ENCODE measurements at places on chromosomes 7 and 10. TPM values are rescaled to one million over a fixed set of nuclear protein-coding genes. Genes with fewer than 3 reads are reported as not detected.

DNA sequence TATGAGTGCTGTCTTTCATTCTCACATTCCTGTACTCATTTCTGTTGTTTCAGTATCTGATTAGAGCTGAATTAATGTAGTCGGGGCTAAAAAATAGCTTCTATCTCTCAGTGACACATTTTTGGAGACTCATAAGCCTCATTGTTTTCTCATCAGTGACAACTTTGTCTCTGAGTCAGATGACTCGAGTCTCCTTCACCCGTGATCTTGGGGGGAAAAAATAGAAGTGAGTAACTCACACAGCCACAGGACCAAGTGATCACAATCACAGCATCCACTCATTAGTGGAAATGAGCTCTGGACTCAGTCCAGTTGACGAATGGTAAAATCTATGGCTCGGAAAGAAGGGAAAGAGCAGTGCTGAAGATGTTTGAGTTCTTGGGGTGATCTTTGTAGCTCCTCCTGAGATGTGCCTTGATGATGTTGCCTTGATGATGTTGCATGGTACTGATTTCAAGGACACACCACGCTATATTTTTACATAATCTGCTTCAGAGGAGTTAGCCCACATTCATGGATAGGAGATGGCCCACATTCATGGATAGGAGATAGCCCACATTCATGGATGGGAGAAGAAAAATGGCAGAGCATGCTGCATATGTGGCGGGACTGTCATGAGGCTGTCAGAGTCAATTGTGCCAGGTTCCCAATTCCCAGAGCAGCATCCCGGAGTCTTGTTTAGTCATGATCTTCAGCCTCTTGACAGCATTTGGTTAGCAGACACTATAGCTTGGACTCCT is 214.7 kb downstream of the CELF2 start:
- no peak for DNase-seq
- H3K4me3 ChIP-seq = no peak overlapping the region
- no peak overlapping the region for H3K27ac ChIP-seq
- no peaks in the 10 kb centered on the region for H3K27me3 ChIP-seq

GRCh38 chr10:82742478-82742877 is 867.5 kb downstream of the NRG3 start:
- H3K4me1 ChIP-seq = peaks cover 3% of the 10 kb centered on the region
- no peak for DNase-seq
- no peaks in the 10 kb centered on the region for H3K27me3 ChIP-seq
- H3K36me3 ChIP-seq = no peaks in the 10 kb centered on the region
- H3K27ac ChIP-seq = no peak overlapping the region
- no peak overlapping the region for H3K4me3 ChIP-seq

DNA sequence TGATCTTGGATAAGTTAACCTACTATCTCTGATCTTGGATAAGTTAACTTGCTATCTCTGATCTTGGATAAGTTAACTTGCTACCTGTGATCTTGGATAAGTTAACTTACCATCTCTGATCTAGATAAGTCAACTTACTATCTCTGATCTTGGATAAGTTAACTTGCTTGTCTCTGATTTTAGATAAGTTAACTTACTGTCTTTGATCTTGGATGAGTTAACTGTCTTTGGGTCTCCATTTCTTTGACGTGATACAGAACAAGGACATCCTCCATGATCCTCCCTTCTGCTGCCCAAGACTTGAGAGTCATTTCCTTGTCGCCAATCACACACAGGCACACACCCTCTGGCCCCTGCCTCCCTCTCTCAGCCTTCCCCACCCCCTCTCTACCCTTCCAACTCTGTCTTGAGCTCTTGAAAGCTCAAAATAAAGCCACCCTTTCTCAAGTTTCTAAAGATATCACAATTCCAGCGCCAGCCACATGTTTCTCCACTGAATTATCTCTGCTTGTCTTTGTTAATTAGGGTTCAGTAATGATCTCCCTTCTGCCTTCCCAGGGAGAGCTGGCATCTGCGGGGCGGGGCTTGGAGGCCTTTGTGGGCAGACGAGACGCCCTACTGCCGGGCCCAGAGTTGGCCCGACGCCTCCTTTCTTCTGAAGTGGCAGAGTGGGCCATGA is 85.1 kb upstream of the GTF2I start:
- no peak overlapping the region for H3K4me3 ChIP-seq
- peaks cover 21% of the 10 kb centered on the region for H3K4me1 ChIP-seq
- peaks cover 32% of the 10 kb centered on the region for H3K36me3 ChIP-seq
- no peak overlapping the region for H3K27ac ChIP-seq
- DNase-seq = peak; percentile 80
- no peaks in the 10 kb centered on the region for H3K27me3 ChIP-seq

DNA sequence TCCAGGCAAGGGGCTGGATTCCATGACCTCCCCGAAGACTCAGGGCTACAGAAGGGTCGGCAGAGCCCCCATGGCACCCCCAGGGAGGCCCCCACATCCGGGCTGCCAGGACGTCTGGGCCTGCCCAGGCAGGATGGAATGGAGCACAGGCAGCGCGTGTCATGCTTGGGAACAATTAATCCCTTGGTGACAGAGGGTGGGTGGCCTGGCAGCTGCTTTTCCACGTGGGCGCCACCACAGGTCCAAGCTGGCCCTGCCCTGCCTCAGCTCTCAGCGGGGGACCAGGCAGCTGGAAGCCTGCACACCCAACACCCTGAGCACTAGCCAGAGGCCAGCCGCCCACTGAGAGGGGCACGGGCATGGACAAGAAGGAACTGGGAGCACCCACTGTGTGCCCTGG is 11.4 kb downstream of the ELN start:
- no peaks in the 10 kb centered on the region for H3K27me3 ChIP-seq
- no peak overlapping the region for H3K4me3 ChIP-seq
- no peak for DNase-seq
- peaks cover 37% of the 10 kb centered on the region for H3K4me1 ChIP-seq
- H3K27ac ChIP-seq = no peak overlapping the region
- peaks cover 80% of the 10 kb centered on the region for H3K36me3 ChIP-seq

- no peaks in the 10 kb centered on the region for H3K27me3 ChIP-seq
- H3K27ac ChIP-seq = peak overlapping the region; percentile 69
- H3K36me3 ChIP-seq = no peaks in the 10 kb centered on the region
- peaks cover 3% of the 10 kb centered on the region for H3K4me1 ChIP-seq
- DNase-seq = no peak
These were observed 11.8 kb upstream of the CELF2 start for GRCh38 chr10:11005725-11006427.

- no peak overlapping the region for H3K27ac ChIP-seq
- H3K4me1 ChIP-seq = no peaks in the 10 kb centered on the region
- DNase-seq = no peak
- H3K4me3 ChIP-seq = no peak overlapping the region
These were observed 237.3 kb downstream of the DGKI start for GRCh38 chr7:137609500-137609899.

GRCh38 chr10:91677911-91678310 is 45.0 kb upstream of the PPP1R3C start:
- no peaks in the 10 kb centered on the region for H3K27me3 ChIP-seq
- H3K36me3 ChIP-seq = no peaks in the 10 kb centered on the region
- no peak overlapping the region for H3K27ac ChIP-seq
- no peak for DNase-seq
- no peak overlapping the region for H3K4me3 ChIP-seq

GRCh38 chr10:116001262-116001857 is 271.6 kb downstream of the GFRA1 start:
- peaks cover 10% of the 10 kb centered on the region for H3K4me1 ChIP-seq
- no peaks in the 10 kb centered on the region for H3K36me3 ChIP-seq
- H3K27me3 ChIP-seq = no peaks in the 10 kb centered on the region
- H3K27ac ChIP-seq = no peak overlapping the region
- DNase-seq = peak; percentile 80

- H3K36me3 ChIP-seq = peaks cover 65% of the 10 kb centered on the region
- H3K27ac ChIP-seq = no peak overlapping the region
- peaks cover 46% of the 10 kb centered on the region for H3K4me1 ChIP-seq
These were observed 67.8 kb upstream of the TNRC18 start for GRCh38 chr7:5491251-5492019.

DNA sequence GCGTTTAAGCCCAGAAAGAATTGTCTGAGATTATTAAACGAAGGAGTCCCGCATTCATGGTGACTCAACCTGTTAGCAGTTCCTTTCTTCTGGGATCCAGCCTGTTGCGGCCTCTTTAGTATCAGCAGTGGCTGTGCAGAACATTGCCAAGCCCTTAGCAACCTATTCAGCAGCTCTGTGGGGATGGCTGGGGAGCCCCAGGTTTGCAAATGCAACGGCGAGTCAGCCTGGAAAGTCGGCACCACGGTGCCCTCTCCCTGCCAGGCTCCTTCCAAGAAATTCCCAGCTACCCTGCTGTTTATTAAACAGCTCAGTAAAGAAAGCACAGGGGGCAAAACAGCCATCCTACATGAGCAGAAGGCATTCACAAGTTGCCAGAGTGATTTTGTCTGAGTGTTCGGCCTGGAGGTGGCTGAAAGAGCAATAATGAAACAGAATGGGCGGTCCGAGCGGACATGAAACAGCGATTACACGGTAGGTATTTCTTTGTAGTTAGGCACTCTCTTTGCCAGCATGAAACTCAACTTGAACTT is 198.3 kb downstream of the BAMBI start:
- H3K27ac ChIP-seq = no peak overlapping the region
- peak; percentile 77 for DNase-seq
- no peak overlapping the region for H3K4me3 ChIP-seq
- H3K27me3 ChIP-seq = peaks cover 14% of the 10 kb centered on the region

DNA sequence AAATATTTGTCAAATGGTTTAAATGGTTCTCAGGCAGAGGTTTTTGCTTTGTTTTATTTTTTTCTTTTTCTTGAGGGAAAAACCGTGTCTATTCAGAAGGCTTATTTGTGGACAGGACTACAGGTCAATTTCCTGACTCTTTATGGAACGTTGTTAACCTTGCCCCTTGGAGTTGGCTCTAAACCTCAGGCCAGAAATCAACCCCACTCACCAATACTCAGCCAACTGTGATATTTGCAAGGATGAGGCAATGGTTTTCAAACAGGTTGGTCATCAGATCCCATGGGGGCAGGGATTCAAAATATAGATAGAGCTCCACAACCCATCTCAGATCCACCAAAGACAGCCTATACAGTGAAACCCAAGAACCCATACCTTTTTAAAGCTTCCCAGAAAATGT is 10.2 kb downstream of the PDLIM1 start:
- no peaks in the 10 kb centered on the region for H3K4me1 ChIP-seq
- H3K36me3 ChIP-seq = no peaks in the 10 kb centered on the region
- H3K27me3 ChIP-seq = no peaks in the 10 kb centered on the region

- H3K27me3 ChIP-seq = no peaks in the 10 kb centered on the region
- no peak overlapping the region for H3K4me3 ChIP-seq
- no peak for DNase-seq
- H3K36me3 ChIP-seq = no peaks in the 10 kb centered on the region
These were observed 199.5 kb downstream of the BICC1 start for GRCh38 chr10:58712141-58712540.

DNA sequence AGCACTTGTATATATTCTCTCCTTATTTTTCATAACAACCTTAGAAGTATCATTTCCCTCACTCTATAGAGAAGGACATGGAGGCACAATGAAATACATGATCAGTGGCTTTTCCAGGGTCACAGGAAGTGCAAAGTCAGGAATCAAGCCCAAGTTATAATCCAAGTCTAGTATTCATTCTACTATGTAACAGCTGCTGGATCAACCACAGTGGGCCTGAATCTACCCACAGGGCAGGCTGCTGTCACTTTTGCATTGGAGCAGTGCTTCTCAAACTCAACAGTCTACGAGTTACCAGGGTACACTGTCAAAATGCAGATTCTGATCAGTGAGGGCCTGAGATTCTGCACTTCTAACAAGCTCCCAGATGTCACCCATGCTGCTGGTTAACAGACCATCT is 18.3 kb downstream of the ZDHHC16 start:
- no peaks in the 10 kb centered on the region for H3K27me3 ChIP-seq
- H3K27ac ChIP-seq = no peak overlapping the region
- no peak for DNase-seq

DNA sequence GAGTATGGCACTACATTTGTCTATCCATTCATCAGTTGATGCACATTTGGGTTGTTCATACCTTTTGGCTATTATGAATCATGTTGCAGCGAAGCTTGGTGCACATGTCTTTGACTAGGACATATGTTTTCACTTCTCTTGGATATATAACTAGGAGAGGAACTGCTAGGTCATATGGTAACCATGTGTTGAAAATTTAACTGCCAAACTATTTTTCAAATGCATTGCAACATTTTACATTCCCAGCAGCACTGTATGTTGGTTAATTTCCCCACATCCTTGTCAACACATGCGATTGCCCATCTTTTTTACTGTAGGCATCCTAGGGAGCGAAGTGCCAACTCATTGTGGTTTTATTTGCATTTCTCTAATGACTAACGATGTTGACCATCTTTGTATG is 183.4 kb downstream of the PRKCQ start:
- peaks cover 18% of the 10 kb centered on the region for H3K4me1 ChIP-seq
- no peaks in the 10 kb centered on the region for H3K36me3 ChIP-seq
- no peaks in the 10 kb centered on the region for H3K27me3 ChIP-seq
- H3K27ac ChIP-seq = no peak overlapping the region
- no peak overlapping the region for H3K4me3 ChIP-seq

GRCh38 chr10:102230264-102230860 is 4.3 kb downstream of the ELOVL3 start:
- H3K27me3 ChIP-seq = peaks cover 67% of the 10 kb centered on the region
- H3K27ac ChIP-seq = no peak overlapping the region
- H3K4me3 ChIP-seq = peak overlapping the region; percentile 24
- H3K4me1 ChIP-seq = peaks cover 39% of the 10 kb centered on the region

- no peaks in the 10 kb centered on the region for H3K27me3 ChIP-seq
- DNase-seq = no peak
- H3K4me1 ChIP-seq = no peaks in the 10 kb centered on the region
- no peak overlapping the region for H3K27ac ChIP-seq
- H3K4me3 ChIP-seq = no peak overlapping the region
- H3K36me3 ChIP-seq = no peaks in the 10 kb centered on the region
These were observed 231.8 kb upstream of the DKK1 start for GRCh38 chr10:52082307-52082706.

- DNase-seq = no peak
- H3K4me3 ChIP-seq = no peak overlapping the region
- peaks cover 8% of the 10 kb centered on the region for H3K4me1 ChIP-seq
- H3K27ac ChIP-seq = no peak overlapping the region
- peaks cover 14% of the 10 kb centered on the region for H3K27me3 ChIP-seq
These were observed 140.1 kb upstream of the ADAM12 start for GRCh38 chr10:126528315-126528835.

DNA sequence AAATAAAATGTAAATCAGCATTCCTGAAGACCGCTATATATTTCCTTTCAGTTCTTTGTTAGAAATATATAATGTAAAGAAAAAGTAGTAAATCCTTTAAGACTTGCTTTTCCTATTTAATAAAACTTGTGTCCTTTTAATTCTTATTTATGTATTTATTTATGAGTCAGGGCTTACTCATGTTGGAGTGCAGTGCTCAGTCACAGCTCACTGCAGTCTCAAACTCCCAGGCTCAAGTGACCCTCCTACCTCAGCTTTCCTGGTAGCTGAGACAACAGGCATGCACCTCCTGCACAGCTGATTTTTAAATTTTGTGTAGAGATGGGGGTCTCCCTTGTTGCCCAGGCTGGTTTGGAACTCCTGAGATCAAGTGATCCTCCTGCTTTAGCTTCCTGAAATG is 724.5 kb downstream of the ANKRD7 start:
- no peak overlapping the region for H3K27ac ChIP-seq
- H3K27me3 ChIP-seq = no peaks in the 10 kb centered on the region
- no peak overlapping the region for H3K4me3 ChIP-seq
- H3K4me1 ChIP-seq = no peaks in the 10 kb centered on the region
- no peak for DNase-seq
- no peaks in the 10 kb centered on the region for H3K36me3 ChIP-seq

Gene CLEC5A
- not detected for polyA plus RNA-seq

Gene MLXIPL
- 2.9 TPM for polyA plus RNA-seq

Gene HOXA4
- 56.1 TPM for polyA plus RNA-seq

Gene TMEM176A
- polyA plus RNA-seq = 13.6 TPM

Gene TRDMT1
- polyA plus RNA-seq = 10.4 TPM

Gene STAG3
- polyA plus RNA-seq = 33.9 TPM

Gene KCND2
- 86.4 TPM for polyA plus RNA-seq

Gene ZNF735
- polyA plus RNA-seq = not detected

Gene SPDYE6
- 16.4 TPM for polyA plus RNA-seq
